Inflammatory macrophage (primary cell): ENCODE measurements at places on chromosomes 12 and 14.

DNA sequence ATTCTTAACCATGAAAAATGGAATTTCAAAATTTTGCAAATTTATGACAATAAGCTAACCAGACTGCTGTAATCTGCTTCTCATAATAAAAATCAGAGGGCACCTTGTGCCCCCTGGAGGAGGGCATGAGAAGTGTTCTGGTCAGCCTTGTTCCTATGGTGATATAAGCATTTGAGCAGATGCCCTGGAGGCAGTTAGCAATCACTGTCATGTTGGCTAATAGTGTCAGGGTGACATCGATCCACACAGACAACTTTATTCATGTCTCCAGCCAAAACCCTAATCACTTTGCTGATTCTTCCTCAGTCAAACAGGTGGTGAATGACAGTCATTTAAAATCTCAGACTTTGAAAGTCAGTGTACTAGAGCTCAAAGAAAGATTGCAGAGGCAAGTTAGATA is 943.0 kb downstream of the GALC start:
- no peak for DNase-seq

DNA sequence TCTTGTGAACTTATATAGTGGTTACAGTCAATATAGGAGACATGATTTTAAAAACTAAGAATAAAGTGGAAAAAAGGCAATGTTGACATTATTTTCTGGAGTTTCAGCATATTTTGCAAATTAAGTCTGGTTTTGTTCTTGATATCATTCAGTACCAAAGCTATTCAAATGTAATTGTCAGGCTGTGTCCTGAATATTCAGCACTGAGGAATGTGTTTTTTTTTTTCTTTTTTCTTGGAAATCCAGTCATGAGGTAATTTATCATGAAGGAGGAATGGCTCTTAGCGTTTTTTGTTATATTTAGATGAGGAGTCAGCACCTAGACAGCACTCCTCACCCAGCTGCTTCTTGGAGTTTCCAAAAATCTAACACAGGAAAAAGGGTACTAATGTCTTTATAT is 225.5 kb downstream of the CCDC91 start:
- DNase-seq, result no peak

- no peak for DNase-seq
Observed at GRCh38 chr12:42468341-42468821, 121.2 kb downstream of the PRICKLE1 start.

DNA sequence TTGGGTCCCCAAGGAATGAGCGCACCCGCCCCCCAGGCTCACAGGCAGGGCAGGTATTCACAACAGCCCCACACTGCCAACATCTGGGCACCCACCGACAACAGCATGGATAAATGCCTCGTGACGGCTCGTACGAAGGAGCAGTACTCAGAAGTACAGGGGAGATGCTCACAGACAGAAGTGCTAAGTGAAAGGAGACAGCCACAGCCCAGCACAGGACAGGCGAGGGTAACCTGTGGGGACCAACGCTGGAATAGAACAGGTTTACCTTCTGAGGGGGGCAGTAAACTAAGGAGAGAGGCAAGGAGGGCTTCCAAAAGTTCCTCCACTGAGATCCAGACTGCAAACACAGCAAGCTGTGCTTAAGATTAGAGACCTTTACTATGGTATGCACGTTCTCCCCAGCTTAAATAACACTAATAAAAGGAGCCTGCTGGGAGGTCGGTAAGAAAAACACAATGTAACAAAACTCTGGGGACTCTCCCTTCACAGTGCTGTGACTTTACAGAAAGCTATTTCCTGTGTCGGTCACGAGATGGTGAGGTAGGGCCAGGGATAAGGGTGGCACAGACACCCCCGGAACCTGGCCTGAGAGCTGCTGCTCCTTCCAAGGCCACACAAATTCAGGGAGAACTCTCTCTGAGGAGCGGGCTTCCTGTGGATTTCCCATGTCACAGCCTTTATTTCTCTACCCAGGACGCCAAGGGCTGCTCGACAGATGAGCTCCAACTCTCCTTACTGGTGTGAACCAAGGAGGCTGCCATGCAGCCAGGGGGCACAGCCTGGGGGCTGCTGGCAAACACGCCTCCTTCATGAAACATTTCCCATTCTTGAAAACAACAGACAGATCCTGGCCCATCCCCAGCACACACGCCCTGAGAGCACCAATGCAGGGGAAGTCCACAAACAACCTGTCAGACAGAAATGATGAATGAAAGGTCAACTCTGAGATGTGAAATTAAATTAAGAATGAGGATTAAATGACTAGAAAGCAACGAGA is 26.3 kb downstream of the SLC15A4 start:
- no peak for DNase-seq

GRCh38 chr12:49212572-49212971 is 23.7 kb upstream of the TUBA1A start:
- DNase-seq, result no peak

- no peak for DNase-seq
Observed at GRCh38 chr12:109617491-109617890, 43.9 kb downstream of the MVK start.

DNA sequence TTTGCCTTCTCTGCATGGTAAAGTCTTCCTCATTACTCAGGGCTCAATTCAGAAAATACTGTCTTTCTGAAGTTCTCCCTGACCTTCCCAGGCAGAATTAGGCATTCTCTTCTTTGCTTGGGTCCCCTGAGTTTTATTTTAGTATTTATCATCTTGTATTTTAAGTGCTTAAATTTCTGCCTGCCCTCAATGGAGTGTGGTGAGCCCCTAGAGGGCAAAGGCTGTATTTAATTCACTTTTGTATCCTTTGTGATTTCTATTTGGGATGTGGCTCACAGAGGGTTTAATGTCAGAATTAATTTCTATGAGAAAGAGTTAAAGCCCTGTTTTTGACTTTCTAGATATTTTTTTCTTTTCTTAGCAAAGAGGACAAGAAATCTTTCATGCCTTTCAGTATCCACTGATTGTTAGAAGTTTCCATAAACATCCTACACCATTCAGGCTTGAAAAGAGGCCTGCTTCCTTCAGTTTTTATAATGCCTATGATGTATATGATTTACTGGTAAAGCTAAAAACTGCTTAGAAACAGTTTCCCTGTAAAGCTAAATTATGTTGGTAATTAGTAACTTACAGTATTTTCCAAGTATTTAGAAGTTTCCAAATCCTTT is 55.6 kb upstream of the PTPRB start:
- DNase-seq, result no peak
